Activated CD8-positive, alpha-beta memory T cell treated with anti-CD3 and anti-CD28 coated beads, Interleukin-2, amount 10 ng/mL, durations not matched to agents 7 days and 5 days (primary cell): ENCODE measurements at places on chromosomes 1 and 21.

GRCh38 chr1:43997295-43997999 lies 6.0 kb downstream of the CCDC24 start:
- DNase-seq = no peak

GRCh38 chr1:8516793-8517556 lies 199.1 kb downstream of the SLC45A1 start:
- DNase-seq = no peak

DNA sequence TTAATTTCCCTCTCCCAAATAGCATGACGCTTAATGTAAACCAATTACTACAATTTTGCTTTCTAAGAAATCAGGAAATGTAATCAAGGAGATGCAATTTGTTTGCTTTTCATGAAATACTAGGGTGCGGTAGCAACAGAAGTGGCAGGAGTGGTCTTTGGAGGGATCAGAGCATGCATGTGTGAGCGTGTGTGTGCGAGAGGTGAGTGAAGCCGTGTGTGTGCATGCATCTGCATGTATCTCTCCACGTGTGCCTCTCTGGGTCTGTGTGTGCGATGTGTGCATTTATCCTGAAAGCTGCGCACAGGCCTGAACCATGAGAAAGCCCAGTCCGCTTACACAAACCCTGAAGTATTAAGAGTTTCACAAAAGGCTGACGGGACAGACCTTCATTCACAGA lies 249.8 kb upstream of the C1orf174 start:
- DNase-seq = no peak

GRCh38 chr21:40563900-40564299 lies 283.1 kb downstream of the DSCAM start:
- no peak for DNase-seq

DNA sequence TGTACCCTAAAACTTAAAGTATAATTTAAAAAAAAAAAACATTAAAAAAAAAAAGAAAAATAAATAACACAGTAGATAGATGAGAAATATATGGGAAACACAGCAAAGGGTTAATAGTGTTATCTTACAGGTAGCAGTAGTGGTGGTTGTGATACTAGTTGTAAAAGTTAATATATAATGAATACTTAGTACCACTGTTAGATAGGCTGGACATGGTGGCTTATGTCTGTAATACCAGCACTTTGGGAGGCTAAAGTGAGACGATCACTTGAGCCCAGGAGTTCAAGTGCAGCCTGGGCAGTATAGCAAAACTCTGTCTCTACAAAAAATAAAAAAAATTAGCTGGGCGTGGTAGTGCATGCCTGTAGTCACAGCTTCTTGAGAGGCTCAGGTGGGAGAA lies 32.6 kb upstream of the CD46 start:
- DNase-seq = no peak

DNA sequence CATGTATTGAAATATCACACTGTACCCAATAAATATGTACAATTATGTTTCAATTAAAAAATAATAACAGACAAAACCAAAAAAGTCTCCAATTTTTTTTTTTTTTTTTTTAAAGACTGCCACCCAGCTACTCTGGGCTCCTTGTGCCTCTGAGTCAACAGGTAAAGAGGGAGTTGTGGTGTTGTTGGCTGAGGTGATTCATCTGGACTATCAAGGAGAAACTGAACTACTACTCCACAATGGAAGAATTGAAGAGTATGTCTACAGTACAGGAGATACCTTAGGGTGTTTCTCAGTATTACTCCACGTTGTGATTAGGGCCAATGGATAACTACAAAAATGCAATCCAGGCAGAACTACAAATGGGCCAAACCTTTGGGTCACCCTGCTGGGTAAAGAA lies 67.9 kb downstream of the SCMH1 start:
- no peak for DNase-seq

- no peak for DNase-seq
Observed at GRCh38 chr1:161945306-161946060, 78.2 kb downstream of the OLFML2B start.

DNA sequence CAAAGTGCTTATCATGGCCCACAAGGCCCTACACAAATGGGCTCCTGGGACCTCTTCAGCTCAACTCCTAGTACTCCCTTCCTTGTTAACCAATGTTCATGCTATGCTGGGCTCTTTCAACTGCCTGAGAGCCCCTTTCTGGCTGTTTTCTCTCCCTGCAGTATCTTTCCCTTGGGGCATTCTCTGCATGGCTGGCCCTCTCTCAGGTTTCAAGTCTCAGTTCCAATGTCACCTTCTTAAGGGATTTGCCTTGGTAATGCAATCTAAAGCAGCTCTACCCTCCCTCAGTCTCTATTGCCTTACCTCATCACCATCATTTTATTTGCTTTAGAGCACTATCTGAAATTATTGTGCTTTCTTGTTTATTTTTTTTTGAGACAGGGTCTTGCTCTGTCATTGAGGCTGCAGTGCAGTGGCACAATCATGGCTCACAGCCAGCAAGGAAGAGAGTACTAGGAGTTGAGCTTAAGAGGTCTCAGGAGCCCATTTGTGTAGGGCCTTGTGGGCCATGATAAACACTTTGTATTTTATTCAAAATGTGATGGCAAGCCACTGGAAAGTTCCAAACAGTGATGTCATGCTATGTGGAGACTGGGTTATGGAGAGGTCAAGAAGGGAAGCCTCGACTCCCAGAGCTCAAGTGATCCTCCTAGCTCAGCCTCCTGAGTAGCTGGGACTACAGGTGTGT lies 63.4 kb upstream of the SRSF10 start:
- DNase-seq = no peak

GRCh38 chr1:17359031-17359430 lies 13.0 kb upstream of the PADI6 start:
- DNase-seq = no peak

DNA sequence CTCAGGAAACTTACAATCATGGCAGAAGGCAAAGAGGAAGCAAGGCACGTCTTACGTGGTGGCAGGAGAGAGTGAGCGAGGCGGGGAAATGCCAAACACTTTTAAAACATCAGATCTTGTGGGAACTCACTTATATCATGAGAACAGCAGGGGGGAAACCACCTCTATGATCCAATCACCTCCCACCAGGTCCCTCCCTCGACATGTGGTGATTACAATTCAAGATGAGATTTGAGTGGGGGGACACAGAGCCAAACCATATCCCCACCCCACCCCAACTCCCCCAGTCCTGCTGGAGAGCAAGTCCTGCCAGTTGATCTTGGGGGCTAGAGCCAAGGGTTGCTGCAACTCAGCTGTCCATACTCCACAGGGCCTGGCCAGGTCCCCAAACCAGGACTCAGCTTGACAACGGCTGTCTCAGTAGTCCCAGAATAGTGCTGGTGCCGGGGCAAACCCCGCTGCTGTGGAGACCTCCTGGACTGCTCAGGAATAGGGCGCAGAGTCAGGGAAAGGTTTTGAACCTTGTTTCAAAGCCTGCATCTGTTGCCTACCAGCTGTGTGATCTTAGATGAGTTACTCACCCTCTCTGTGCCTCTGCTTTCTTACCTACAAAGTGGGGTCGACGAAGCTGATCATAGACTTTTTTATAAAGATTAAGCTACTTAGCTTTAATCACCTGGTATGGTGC lies 79.5 kb downstream of the STUM start:
- no peak for DNase-seq

- DNase-seq = no peak
Observed at GRCh38 chr1:93349231-93350135, 3.8 kb downstream of the DR1 start.

GRCh38 chr1:84159533-84160240 lies 15.6 kb downstream of the PRKACB start:
- no peak for DNase-seq

DNA sequence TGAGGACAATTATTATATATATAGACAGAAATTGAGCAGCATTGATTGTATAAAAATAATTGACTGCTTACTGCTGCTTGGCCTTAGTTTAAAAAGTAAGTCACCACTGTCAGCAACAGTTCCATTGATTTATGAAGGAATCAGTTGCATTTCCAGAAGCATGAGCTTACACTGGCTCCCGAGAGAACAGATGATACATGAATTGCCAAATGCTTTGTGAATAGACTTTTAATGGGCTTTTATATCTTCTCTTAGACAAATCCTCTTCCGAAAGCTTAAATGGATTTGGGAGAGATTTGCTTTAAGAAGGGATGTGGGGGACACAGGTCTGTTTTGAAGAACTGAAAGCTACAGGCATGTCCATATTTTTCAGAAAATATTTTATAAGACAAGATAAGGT lies 7.5 kb downstream of the FHAD1 start:
- DNase-seq = no peak

GRCh38 chr21:23111070-23111600 lies 2112.9 kb downstream of the NCAM2 start:
- DNase-seq = no peak

DNA sequence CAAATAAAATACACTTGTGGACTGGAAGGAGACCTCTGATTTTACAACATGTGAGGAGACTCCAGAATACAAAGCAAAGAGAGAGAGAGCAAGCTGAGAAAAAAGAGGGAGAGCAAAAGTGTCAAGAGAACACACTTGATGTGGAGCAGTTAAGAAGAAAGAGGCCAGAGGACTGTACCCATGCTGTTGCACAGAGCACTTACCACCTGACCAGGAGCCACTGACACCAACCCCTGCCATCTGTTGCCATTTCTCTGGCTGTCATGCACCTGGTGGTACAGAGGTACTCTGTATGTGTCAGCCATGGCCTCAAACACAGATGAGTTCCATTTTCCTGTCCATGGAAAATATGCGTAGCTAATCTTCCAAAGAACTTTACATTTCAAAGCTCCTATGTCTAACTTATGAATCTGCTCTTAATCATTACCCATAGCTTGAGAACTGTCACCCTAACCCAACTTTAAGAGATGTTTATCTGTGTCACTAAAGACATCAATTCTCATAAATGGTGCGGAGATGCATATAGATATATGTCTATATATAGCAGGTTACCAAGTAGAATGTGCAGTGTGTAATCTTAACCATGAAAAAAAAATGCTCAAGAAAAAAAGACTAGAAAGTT lies 32.8 kb upstream of the ABCD3 start:
- DNase-seq = no peak

- DNase-seq = no peak
Observed at GRCh38 chr1:160880216-160880615, 4.8 kb downstream of the ITLN1 start.

- no peak for DNase-seq
Observed at GRCh38 chr1:109946511-109946910, 35.9 kb downstream of the CSF1 start.

- no peak for DNase-seq
Observed at GRCh38 chr1:29444081-29444715, 207.9 kb downstream of the PTPRU start.

- no peak for DNase-seq
Observed at GRCh38 chr1:196877964-196878363, 9.9 kb upstream of the CFHR4 start.

- no peak for DNase-seq
Observed at GRCh38 chr1:36467700-36468455, 3.7 kb upstream of the MRPS15 start.

GRCh38 chr1:155051342-155051776 lies 243 bp downstream of the ADAM15 start:
- DNase-seq = no peak
